ENCODE measurements at places on chromosomes 1 and 21.

GRCh38 chr1:171433451-171433850 is 51.9 kb upstream of the PRRC2C start:
- DNase-seq, result no peak

DNA sequence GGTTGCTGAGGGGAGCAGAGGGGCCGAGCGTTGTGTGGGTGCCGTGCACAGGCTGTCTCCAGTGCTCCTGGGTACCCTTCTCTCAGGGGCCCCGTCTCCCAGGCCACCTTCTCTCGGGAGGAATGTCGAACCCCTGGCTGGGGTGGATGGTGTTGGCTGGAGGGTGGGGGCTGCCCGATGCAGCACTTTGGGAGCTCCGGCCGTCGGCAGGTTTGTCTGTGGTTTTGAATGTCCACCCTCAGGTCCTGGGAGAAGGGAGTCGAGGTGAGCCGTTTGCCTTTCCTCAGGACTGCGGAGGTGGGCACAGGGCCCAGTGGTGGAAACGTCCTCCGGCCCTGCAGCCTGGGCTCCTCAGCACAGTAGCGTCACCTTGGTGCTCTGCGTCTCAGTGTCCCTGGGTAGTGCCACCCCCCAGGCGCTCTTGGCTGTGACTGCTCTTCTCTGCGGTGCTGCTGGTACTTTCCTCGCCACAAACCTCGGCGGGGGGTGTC is 14.5 kb downstream of the SLX9 start:
- no peak for DNase-seq

DNA sequence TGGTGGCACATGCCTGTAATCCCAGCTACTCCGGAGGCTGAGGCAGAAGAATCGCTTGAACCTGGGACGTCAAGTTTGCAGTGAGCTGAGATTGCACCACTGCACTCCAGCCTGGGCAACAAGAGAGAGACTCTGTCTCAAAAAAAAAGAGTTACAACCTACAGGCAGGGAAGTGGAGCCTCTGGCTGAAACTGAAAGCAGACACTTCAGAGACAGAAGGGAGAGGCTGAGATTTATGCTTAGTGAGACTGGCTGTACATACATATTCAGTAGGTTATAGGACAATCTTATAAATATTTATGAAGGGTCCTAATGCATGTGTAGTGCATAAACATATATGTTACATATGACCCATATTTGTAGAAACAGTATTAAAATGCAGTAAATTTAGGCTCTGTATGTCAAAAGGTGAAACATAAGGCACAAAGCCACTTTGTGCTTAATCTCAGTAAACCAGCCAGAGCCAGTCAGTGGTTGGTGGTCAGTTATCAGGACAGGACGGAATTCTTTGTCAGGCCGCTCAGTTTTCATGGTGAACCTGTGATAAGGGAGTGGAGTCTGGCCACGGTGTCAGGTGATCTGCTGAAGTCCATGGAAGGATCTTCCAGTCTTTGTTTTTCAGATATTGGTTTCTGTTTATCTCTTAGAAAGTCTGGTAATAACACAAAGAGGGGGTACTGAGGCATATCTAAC is 13.7 kb downstream of the RHEX start:
- DNase-seq, result no peak

GRCh38 chr1:100458661-100459357 is 79.1 kb upstream of the GPR88 start:
- no peak for DNase-seq

- no peak for DNase-seq
Observed at GRCh38 chr1:15968172-15968571, 7.7 kb downstream of the ZBTB17 start.

GRCh38 chr1:165439330-165439729 is 5.6 kb downstream of the RXRG start:
- DNase-seq, result no peak

DNA sequence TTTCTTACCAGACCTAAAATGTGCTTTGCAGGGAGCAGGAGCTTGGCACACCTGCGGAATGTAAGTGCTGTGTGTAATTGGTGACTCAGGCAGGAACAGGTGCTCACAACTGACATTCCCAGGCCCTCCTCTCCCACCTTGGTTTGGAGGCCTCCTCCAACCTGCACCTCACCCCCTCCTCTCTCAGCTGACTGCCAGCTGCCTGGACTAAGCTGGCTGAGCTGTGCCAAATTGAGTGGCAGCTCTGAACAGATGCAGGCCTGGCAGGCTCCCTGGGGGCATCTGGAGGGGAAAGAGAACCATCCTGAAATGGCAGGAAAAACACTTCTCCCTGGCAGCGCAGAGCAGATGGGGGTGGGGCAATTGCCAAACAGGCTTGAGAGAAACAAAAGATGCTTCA is 91.7 kb upstream of the PGBD5 start:
- DNase-seq, result no peak

DNA sequence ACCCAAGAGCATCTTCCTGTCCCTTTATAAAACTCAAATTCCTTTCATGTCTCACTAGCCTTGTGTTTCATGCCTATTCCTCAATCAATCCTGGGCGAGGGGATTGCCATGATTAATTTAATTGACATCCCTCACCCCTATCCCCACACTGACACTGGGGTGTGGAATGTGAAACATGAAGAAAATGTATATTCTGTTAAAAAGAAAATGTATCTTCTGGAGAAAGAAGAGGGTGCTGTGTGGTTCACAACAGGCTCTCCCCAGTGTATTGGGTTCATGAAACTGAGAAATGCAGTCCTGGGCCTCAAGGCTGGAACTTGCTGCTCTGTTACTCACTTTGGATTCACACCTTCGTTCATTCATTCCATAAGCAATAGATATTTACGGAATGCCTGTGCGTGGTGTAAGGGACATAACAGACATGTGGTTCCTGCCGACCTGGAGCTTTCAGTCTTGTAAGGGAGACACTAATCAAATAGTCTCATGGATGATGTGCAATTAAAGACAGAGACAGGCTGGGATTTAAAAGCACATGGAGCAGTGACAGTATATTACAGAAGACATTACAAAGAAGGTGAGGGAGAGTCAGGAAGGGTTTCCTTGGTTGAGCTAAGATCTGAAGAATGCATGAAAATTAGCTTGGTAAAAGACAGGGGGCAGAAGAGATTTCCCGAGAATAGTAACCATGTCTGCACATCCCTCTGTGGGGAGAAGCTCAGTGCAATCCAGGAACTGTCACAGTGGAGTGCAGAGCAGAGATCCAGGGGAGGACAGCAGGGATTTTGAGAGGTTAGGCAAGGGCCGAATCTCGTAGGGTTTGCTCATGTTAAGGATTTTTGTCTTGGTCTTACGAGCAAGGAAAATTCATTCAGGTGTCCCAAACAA is 32.1 kb downstream of the SERTAD4 start:
- no peak for DNase-seq

GRCh38 chr1:10980094-10980577 is 32.3 kb upstream of the TARDBP start:
- no peak for DNase-seq

- no peak for DNase-seq
Observed at GRCh38 chr1:29889776-29890175, 653.5 kb downstream of the PTPRU start.

DNA sequence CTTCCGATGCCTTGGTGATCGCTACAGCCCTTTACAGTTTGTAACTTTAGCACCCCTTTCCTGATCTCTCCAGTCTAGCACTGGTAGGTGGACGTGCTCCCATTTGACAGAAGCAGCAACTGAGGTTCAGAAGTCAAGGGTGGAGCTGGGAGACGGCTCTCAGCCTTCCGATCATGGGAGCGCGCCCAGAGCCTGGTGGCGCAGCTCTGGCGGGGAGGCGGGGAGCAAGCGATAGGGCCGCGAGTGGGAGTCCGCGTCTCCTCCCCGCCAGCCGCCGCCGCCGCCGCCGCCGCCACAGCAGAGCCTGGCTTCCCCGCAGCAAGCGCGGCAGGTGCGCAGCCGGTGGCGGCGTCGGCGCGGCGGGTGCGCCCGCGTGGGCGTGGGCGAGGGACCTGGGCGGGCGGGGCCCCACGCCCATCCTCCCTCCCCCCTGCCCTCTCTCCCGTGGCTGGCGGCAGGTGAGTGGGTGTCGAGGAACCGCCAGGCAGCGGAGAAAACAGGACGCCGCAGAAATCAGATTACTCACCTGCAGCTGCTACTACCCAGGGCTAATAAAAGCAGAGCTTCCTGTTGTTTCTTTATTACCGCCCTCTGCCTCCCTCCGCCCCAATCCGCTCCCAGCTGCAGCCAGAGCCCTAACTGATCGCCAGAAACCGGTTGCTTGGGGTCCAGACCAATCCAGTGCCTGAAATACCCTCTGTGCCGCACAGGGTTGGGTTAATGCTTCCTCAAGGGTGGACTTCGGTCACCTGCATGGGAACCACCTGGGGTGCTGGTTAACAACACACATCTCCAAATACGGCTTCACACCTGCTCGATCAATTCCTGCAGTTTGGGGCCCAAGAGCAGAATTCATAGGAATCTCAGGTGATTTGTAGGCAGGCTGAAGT is 60.2 kb upstream of the ID3 start:
- DNase-seq, result peak; percentile 68

GRCh38 chr1:230707732-230708630 is 5.9 kb downstream of the AGT start:
- no peak for DNase-seq

DNA sequence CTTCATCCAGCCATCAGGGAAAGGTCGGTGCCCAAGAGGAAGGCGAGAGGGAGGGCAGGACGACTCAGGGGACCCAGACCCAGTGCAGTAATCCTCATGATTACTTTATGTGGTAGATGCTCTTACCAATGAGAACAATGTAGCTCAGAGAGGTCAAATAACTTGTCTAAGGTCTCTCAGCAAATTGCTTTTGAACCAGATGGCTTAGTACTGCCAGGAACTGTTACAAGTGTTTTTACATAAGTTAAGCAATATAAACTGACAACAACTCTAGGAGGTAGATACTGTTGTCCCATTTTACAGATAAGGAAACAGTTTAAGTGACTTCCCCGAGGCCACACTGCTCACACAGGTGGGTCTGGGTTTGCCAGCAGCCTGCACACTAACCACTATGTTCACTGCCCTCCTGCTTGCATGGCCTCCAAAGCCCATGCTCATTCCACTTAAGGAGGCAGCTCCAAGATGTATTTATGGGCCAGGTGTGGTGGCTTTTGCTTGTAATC is 111.7 kb downstream of the LACTBL1 start:
- no peak for DNase-seq

DNA sequence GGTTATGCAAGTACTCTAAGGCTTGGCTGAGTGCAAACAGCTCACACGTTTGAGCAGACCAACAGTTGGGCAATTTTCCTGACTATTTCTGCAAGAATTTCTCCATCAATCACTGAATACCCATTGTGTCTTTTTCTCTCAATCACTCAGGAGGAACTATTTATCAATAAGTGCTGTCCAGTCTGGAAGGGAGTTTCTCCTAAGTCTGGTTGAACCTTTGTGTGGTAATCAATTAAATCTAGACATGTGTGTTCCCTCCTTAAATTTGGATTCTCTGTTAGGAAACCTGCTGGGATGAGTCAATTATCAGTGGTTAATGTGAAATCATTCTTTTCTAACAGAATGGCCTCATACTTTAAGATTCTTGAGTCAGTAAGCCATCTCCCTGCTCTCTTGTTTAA is 6.8 kb upstream of the AADACL3 start:
- DNase-seq, result no peak

- no peak for DNase-seq
Observed at GRCh38 chr1:94597701-94598100, 56.1 kb upstream of the F3 start.

DNA sequence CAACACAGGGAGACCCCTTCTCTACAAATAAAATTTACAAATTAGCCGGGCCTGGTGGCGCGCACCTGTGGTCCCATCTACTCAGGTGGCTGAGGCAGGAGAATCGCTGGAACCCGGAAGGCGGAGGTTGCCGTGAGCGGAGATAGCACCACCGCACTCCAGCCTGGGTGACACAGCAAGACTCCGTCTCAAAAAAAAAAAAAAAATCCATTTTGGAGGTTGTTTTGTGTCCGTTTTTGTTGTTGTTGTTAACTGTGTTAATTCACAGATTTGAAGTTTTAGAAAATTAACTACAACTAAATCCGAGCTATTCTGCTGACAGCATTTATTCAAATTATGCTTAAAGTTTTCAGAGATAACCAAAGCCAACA is 618 bp downstream of the CLCC1 start:
- no peak for DNase-seq

DNA sequence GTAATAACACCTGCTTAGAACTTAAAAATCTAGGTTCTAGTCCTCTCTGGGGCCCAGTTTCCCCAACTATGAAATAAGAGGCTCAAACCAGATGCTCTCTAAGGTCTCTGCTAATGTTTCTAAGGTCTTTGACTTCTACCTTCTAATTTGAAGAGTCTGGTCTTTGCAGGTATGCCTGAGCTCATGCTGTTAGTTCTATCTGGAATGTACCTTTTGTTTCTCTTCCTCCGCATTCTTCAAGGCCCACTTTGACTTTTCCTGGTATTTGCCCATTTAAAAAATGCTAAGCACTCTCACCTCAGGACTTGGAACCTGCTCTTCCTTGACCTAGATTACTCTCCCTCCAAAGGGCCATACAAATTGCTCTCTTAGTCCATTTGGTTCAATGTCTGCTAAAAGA is 13.5 kb downstream of the SLC35D1 start:
- no peak for DNase-seq

- DNase-seq, result no peak
Observed at GRCh38 chr1:157099633-157100009, at the start of gene ETV3L. ETV3L (minus strand) TSS chr1:157099808; CDS start chr1:157099523, 285 bp downstream.

DNA sequence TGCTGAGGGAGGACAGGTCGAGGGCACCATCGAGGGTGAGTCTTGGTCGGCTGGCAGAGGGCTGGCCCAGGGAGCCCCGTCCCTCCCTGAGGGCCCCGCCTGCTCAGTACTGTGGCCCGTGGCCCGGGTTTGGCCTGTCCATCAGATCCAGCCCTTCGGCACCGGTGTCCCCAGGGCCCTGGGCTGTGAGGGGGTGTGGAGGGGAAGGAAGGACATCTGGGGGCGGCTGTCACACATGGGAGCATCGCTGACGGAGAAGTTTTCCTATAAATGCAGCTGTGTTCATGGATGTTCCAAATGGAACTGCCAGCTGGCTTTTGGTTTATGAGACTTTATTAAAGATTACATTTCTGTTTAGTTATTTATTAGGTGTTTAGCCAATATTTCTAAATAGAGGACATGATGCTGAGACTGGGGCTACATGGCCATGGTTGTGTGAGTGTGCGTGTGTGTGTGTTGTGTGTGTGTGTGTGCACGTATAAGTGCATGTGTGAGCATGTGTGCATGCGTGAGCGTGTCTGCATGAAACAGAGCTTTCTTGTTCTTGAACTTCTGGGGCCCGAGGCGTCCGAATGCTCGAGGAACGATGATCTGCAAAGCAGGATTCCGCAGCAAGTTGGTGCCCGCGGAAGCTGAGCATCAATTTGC is 54.3 kb downstream of the SLX9 start:
- no peak for DNase-seq

DNA sequence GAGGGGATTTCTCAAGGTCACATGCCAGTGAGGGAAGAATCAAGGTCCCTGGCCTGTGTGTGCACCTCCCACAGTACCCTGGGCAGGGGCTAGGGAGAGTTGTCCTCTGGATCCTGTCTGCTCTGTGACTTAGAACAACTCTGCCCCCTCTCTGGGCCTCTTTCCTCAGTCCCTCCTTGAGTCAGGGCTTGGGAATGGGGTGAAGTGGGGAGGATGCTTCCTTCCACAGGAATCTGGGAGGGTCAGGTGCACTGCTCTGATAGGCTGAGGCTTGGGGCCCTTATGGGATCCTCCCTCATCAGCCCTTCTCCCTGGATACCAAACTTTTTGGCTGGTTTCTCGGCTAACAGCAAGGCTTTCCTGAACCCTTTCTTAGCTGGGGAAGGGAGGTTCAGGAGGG is 2.5 kb downstream of the TRNP1 start:
- no peak for DNase-seq

GRCh38 chr1:23625459-23625858 is 66.1 kb upstream of the RPL11 start:
- no peak for DNase-seq

GRCh38 chr1:57165546-57165945 is 199.7 kb upstream of the C8B start:
- no peak for DNase-seq
